Calu3 (cell line): ENCODE measurements at places on chromosomes 4 and X.

DNA sequence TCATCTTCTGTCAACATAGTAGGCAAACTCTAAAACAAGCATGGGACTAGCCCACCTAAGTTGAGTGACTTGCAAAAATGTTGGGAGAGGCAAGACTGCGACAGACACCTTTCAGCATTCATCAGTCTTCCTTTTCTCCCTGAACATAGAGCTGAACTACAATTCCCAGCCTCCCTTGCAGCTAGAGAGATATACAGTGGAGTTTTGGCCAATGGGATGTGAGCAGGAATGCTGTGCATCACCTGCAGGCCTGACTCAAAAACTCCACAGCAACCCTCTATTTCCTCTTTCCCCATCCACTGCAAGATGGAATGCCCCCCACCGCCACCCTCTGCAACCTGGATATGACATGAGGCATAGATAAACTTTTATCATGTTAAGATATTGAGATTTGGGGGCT lies 66.5 kb downstream of the PDHA1 start:
- DNase-seq: no peak

DNA sequence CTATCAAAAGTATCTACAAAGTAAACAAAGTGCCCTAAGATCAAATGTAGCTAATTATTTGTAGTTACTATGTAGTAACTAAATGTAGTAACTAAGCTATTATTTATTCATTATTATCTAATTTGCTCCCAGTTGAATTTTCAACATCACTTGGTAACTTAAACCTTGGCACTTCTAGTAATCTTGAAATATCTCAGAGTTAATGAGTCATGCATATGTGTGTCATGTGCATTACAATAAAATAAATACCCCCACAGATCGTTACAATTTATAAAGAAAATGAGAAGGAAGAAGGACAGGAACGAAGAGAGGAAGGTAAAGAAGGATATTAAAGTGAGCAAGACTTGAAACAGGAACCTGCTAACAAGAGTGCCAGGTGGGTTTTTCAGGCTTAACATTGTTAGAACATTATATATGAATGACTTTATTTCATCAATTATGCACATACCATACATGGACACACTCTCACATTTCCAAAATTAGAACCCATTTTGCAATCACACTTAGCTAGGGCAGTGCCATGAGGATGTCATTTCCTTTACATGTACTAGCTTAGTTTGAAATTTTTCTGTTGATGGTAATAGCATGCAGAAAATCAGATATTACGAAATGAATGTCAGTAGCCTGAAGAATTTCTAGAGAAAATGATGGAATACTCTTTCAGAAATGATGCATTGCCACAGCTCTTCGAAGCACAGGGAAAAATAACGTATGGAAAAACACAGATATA lies 1670.4 kb upstream of the AGA start:
- no peak for DNase-seq

DNA sequence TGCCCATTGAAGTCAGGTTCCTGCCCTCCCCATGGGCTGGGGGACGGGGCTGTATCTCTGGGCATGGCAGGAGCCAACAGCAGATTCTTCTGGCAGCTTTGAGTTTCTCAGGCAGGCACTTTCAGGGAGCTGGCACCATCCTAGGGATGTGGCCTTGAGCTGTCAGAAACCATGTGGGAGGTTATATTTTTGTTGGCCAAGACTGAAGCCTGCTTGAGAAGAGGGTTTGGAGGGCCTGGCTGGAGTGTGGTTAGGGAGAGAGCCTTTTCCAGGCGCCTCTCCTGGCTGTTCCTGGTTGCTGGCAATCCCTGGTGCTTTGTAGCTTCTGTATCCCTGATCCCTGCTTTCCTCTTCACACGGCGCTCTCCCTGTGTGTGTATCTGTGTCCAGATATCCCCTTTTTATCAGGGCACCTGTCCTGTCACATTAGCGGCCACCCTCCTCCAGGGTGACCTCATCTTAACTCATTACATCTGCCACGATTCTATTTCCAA lies 30.6 kb upstream of the SORCS2 start:
- no peak for DNase-seq

- no peak for DNase-seq
Measured at GRCh38 chrX:112164420-112164819, 81.8 kb upstream of the TRPC5 start.

DNA sequence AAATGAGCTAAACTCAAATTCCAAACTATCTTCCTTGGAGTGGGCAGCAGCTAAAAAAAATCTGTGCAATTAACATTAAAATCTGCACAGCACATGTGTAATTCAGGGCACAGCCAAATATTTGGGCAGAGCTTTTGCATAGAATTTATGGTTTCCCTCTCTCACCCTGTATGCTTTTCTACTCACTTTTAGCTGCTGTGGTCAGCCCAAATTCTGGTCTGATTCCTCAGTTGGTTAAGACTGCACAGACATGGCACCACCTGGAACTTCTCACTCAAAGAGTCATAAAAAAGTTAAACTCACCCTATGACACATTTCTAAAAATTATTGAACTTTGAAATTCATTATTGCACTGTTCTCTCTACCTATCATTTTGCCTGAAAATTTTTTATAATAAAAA lies 4.9 kb upstream of the PLK4 start:
- DNase-seq: no peak

DNA sequence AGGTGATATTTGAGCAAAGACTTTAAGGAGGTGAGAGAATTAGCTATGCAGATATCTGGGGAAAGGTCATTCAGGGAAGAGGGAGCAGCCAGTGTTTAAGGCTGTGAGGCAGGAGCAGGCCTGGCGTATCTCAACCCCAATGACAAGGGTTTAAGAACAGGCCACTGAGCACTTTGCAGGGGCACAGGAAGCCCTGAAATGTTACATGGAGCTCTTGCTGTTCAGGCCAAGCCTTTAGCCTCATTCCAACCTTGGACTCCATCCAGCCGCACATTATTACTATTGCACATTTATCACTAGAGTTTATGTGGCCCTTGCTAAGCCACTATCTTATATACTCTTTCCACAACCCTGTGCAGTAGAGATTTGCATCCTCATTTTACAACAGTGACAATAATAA lies 114.0 kb downstream of the EFNB1 start:
- no peak for DNase-seq

- DNase-seq: no peak
Measured at GRCh38 chr4:154490583-154491340, 837 bp downstream of the DCHS2 start.

- no peak for DNase-seq
Measured at GRCh38 chrX:50430917-50431575, 39.6 kb downstream of the DGKK start.

GRCh38 chrX:110087485-110088356 lies 84.8 kb downstream of the TMEM164 start:
- DNase-seq: peak; percentile 35

- no peak for DNase-seq
Measured at GRCh38 chr4:82905205-82905604, 4.7 kb downstream of the THAP9 start.

DNA sequence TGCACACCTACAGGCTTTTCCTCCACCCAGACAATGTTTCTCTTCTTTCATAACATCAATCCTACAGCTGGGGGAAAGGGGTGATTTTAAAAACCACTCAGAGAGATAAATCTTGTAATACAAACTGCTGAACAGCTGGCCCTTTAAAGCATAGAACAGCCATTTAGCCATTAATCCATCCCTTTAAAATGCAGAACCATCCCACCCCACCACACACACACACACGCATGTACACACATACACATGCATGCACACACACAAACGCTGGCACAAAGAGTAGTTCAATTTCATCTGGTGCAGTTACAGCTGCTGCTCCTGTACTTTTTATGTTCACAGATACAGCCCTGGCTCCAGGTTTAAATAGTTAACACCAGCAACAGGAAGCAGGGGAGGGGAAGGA lies 426.1 kb downstream of the MID1IP1 start:
- no peak for DNase-seq
